ENCODE measurements at places on chromosomes 6 and 20.

- DNase-seq: no peak
These were observed 6.8 kb upstream of the PLCB4 start for GRCh38 chr20:9062066-9062465.

- no peak for DNase-seq
These were observed 1.1 kb downstream of the TPX2 start for GRCh38 chr20:31740208-31740607.

DNA sequence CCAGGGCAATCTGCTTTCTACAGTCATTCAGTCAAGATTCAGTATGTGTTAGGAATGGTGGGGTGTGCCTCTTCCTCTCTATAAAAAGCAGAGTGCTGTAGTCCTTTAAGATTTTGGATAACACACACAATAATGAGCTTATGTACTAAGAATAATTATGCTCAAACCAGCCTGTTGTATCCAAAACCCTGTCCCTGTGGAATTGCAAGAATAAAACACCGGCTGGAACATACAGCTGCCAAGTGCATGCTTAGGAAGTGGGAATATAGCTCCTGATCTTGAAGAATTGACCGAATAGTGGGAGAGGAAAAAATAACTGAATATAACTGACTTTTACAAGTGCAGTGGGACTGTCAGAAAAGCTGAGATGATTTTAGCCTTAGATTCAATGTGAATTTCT lies 979 bp upstream of the MOCS1 start:
- DNase-seq: no peak

DNA sequence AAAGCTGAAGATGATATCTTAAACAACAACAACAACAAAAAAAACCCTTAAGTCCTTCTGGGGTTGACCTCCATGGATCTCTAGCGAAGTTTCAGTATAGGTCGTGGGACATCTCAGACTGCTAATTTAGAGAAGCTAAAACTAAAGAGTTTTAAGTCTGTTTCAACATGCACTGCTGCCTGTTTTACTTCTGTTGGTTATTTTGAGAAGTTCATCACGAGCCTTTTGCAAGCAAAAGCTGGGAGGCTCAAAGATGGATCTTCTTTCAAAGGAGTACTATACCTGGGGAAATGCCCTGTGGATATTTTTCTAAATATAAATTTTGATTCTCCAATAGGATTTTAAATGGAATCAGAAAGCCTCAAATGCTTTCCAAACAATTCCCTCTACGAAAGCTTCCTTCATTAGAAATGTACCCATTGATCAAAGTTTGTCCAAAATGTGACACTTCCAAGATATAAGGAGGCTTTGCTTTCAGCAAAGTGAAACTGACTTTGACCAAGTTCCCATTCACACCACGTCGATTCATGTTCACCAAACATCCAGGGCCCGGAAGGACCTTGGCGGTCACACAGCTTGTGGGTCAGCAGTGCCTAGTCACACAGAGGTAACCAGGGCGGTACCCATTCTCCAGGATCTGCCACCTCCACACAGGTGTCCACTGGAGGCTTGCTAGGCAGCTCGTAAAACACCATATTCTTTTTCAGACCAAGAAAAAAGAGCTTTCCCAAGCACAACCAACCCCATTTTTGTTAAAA lies 94.7 kb upstream of the QKI start:
- no peak for DNase-seq

GRCh38 chr20:62258499-62259293 lies 20.4 kb downstream of the OSBPL2 start:
- no peak for DNase-seq

DNA sequence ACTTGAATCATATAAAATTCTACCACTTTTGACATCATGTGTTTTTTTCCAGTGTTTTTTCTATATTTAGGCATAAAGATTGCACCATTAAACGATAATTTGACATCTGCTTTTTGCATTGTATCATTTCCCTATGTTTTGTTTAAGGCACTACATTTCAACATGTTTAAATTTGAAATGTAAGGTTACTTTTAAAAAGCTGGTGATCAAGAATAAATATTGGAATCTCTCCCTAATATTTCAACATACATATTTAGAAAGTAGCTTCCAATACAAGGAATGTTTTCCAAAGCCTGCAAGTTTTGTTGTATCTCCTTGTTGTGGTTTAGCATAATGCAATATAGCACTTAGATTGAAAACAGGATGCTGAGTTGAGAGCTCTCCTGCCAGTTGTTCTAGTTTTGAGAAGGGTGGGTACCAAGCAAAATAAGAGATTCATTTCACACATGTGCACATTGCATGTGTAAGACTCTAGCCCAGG lies 76.5 kb downstream of the SYNJ2 start:
- no peak for DNase-seq

GRCh38 chr20:46599227-46599987 lies 49.0 kb upstream of the OCSTAMP start:
- DNase-seq: no peak

- DNase-seq: no peak
These were observed at the start of gene CDH4 for GRCh38 chr20:61251529-61252393. Gene CDH4, plus strand, starts transcription at chr20:61252261.

DNA sequence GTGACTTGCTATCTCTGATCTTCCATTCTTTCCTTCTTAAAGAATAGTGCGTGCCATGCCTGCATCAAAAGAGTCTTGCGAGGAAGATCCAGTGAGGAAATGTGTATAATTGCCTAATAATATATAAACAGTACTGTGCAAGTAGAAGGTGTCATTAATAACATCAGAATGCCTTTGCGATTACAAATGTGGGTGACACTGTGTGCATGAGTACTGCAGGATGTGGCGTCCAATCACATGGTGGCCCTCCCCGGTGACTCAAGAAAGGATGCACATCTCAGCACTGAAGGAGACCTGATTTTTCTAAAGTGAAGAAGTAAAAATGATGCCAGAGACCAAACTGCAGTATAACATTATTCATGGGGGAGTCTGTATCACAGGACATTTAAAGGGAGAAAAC lies 107.5 kb upstream of the EDN1 start:
- DNase-seq: no peak

DNA sequence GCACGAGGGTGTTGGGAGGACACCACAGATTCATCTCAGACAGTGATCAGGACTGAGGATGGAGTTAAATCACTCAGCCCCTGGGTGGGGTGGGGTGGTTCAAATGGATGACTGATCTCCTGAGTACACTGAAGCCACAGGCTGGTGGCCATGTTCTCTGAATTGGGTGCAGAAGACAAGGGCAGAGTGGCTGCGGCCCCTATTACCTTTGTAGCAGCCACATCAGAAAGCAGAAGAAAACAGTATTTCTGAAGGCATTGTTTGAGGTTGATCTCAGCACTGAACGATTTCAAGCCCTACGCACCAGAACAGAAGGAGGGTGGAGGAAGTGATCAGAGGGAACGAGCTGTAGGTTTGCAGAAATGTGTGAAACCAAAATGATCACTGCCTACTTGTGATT lies 71.6 kb downstream of the SH3BGRL2 start:
- no peak for DNase-seq

GRCh38 chr6:38134704-38135088 lies 315.2 kb downstream of the ZFAND3 start:
- no peak for DNase-seq

GRCh38 chr6:155980768-155981079 lies 525.1 kb upstream of the NOX3 start:
- DNase-seq: no peak

DNA sequence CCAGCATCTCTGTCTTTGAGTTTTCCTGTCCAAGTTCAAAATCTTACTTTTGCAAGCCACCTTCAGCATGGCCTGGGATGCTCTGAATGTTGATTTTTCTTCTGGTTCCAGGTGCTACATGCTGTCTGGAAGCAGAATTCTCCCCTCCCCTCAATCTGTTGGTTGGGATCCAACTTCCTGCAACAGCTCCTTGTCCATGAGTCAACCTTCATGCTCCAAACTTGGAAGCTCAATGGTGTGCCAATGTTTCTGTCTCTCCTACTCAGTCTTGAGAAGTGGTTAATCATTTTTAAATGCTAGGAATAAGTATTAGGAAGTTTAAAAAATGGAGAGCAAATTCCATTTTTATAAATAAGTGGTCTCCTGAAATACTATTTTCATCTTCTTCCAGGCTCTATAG lies 33.2 kb upstream of the PLEKHG1 start:
- DNase-seq: no peak

DNA sequence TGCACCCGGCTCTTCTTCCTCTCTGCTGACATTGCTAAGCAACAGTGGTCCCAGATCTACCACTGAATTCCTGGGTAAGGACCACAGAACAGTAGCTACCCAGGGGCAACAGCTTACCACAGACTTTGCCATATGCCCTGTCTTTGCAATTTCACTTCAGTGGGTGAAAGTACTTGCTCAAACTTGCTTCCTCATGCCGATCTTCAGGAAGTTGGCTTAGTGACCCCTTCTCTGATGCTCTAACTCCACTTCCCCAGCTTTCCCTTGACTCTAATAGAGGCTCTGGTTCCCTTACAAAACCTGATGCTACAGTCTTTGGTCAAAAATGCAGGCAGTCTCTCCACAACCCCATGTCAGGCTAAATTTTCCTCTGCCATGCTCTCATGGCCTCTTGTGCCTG lies 3.3 kb upstream of the TAAR5 start:
- DNase-seq: no peak

DNA sequence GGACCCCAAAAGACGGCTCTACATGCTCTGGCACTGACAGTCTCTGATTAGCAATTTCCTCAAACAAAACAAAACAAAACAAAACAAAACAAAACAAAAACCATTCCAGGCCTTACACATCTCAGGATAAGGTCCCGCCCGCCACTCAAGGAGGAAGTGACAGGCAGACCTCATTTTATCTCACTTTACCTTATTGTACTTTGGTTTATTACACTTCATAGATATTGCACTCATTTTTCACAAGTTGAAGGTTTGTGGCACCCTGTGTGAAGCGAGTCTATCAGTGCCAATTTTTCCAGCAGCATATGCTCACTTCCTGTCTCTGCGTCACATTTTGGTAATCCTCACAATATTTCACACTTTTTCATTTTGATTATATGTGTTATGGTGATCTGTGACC lies 15.2 kb downstream of the ZBP1 start:
- DNase-seq: no peak

DNA sequence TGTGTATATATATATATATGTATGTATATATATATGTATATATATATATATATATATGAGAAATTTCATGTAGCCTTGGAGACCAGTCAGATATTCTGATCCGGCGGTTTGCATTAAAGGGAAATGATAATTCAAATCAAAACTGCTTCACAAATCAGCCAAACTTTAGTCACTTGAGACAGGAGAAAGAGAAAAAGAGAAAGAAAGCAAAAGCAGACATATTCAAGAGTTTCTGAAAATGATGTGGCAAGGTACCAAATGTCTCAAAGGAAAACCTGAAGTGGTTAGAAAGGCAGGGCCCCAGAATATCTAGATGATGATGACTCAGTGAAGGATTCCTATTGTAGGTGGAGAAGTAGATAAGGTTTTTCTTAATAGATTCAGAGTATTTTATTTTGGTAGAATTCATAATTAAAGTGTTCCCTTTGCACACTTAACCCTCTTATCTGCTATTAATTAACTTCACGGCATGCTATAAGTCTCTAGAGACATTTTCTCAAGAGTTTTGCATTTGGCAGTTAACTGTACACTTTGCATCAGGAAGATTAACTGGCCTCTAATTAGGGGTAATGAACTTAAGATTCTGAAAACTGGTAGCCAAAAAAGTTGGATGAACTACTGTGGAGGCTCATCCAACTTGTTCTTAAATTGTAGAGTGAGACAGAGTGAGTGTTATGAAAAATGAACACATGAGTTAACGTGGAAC lies 50.1 kb upstream of the ASF1A start:
- DNase-seq: no peak

- no peak for DNase-seq
These were observed 294.0 kb downstream of the SAMD5 start for GRCh38 chr6:147802459-147802858.

- no peak for DNase-seq
These were observed 293.0 kb upstream of the PRDM1 start for GRCh38 chr6:105793130-105793529.

GRCh38 chr6:34230653-34231371 lies 5.9 kb upstream of the HMGA1 start:
- no peak for DNase-seq

GRCh38 chr20:23331450-23332350 lies 18.9 kb upstream of the NXT1 start:
- no peak for DNase-seq

DNA sequence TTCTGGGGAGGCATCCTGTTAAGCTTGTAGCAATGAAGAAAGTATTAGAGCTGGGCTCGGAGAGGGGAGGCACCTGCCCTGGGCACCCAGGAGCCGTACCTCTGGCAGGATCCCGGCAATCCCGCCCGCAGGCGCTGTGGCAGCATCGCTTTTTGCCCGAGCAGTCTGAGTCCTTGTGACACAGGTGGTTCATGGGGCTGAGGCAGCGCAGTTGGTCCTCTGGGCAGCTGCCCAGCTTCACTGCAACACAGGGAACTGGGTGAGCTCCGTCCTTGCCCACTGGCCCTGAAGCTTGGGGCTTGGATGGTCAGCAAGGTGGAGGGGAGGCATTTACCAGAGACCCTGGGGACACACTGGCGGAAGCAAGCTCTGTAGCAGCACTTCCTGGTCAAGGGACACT lies 4.7 kb downstream of the WFDC5 start:
- DNase-seq: no peak

GRCh38 chr6:3226481-3227362 lies 731 bp downstream of the TUBB2B start:
- no peak for DNase-seq
